NCI-H2227 treated with DMSO at 0.1 percent for 48 hours (cell line): ENCODE measurements at places on chromosomes 3 and 15.

- no peak for DNase-seq
These were observed 84.1 kb downstream of the TBC1D2B start for GRCh38 chr15:77993374-77993911.

DNA sequence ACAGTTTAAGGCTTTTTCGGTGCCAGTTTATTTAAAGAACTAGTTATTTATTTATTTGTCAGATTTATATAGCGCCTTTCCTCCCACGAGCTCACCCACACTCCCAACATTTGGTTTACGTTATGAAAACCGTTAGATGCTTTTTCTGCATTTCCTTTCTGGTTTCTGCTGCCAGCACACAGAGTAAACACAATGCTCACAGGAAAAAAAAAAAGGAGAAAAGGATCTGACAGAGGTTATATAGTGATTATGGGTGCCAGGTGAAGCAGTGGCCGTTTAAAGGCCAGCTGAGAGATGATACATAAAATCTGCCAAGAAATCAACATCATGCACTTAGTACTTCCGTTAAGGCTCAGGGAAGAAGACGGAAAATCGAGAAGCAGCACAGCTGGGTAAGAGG is 37.9 kb downstream of the ETV5 start:
- DNase-seq, result no peak

GRCh38 chr3:112020674-112021085 is 13.9 kb upstream of the TMPRSS7 start:
- no peak for DNase-seq

- DNase-seq, result no peak
These were observed 70.9 kb downstream of the SUCNR1 start for GRCh38 chr3:151944356-151944755.

GRCh38 chr15:99139276-99139675 is 34.4 kb downstream of the SYNM start:
- DNase-seq, result no peak

DNA sequence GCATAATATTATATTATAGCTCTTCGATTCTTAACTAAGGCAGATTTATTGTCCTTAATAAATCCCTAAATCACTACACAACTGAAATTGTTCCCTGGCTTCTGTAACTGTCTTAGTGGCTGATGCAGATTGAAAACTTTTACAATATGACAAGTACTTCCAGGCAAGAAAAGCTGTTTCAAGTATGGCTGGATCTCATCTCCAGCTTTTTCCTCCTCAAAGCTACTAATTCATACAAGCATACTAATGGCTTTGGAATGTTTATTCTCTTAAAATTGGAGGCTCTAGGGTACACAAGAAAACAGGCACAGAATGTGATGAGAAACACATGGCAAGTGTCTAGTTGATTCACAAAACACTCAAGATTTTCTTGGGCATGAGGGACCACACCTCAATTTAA is 351.5 kb upstream of the ICE2 start:
- no peak for DNase-seq

DNA sequence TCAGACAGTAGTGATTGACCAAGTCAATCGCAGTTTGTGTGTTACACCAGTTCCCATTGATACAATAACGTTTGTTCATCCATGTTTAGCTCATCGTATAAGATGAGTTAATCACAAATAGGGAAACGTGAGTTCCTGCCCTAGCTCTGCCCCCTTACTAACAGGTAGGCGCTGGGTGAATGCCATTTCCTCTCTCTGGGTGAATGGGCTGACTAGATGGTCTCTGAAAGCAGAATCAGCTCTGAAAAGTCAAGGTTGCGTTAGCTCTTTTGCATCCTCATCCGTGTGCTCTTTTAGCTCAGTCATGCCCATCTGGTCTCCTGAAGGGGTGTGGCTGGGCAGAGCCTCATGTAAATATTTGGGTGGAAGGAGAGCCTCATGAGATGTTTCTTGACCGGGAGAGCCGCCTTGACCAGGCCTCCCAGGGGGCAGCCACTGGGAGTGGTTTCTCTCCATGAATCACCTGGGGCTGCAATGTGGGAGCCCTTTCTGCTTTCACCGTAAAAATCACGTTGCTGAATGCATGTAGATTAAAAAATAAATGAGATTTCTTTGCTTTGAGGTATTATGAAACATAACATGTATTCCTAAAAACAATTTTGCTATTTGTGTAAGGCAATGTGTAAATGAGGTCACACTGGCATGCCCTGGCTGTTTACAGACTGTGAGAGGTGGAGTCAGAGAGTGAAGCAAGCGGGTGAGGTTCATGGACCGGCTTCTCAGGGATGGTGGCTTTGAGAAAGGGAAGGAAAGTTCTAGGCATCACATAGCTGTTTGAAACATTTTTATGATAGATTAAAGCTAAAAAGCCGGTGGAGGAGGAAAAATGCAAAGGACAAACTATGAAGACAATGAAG is 108.4 kb upstream of the RASGRP1 start:
- DNase-seq, result no peak

DNA sequence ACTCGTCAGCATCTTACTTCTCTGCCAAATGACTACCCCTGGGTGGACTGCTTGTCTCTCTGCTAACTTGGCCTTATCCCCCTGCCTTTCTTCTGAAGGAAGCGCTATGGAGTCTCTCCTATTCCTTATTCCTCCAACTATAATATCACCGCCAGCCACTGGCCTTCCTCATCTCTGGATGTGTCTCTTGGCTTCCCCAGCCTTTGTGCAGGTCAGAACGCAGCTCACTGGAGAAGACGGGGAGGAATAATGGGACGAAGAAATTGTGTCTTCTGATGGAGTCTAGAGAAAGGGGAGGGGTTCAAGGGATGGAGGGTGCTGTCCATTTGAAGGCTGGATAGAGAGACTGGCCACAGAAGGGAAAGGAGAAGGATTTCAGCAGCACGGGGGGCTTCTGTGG is 16.9 kb downstream of the ITGA11 start:
- no peak for DNase-seq

DNA sequence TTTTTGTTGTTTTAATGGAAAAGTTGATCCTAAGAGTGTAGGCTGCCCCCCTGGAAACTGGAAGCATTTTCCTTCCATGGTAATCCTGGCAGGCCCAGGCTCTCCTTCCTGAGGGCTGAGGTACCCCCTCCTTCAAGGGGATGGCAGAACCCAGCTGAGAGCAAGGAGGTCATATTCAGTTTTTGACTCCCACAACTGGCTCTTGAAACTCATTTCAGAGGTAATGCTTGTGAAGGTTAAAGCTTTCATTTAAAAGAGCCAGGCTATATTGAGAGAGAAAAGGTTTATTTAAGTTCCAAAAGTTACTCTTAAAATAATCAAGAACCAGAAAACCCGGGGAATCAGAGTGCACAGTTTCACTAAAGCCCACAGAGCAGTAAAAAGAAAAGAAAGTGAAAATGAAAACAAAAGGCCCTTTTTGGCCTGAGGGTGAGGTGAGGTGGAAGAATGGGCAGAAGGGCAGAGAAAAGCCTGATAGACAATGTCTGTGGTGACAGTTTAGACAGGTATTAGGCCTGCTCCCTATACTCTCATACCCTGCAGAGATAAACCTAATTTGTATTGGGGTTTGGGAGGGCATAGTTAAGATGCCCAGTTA is 47.0 kb upstream of the RBP1 start:
- no peak for DNase-seq

DNA sequence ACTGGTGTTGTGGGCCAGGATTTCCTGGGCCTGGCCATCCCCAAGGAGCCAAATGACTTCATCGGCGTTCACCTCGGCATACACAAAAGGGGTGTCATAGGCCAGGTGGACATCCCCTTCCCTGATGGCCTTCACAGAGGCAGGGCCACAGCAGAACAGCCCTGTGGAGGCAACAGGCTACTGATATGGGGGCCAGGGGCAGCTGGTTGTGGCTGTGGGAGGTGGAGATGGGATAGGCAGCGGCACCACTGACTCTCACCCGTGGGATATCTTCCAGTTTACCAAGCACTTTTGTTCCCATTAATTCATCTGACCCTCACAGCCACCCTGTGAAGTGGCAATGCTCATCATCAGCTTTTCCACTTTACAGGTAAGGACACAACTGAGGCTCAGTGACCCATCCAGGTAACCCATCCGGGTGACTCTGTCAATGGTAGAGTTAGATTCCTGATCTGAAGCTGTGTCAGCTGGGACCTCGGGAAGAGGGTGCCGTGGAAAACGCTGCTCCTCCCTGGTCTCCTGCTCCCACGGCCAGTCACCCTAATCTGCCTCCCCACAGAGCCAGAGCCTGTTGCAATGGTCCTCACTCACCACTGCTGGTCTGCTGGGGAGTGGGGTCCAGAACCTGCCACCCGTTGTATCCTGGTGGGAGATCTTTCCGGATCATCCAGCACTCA is 15.3 kb upstream of the TGM5 start:
- DNase-seq, result no peak

DNA sequence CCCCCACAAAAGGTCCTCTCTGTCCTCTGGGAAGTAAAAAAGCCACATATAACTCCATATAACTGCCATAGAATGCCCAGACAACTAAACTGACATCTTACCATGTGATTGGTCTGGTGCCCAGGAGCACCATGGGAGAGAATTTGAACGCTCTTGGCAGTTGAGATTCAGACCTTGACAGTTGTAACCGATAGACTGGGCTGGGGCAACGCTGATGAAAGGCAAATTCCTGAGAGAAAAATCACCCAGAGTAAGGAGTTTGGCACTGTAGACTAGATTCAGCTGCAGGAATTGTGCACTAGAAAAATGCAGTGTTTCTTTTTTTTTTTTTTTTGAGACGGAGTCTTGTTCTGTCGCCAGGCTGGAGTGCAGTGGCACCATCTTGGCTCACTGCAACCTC is 240.5 kb downstream of the SOX2 start:
- DNase-seq, result no peak

DNA sequence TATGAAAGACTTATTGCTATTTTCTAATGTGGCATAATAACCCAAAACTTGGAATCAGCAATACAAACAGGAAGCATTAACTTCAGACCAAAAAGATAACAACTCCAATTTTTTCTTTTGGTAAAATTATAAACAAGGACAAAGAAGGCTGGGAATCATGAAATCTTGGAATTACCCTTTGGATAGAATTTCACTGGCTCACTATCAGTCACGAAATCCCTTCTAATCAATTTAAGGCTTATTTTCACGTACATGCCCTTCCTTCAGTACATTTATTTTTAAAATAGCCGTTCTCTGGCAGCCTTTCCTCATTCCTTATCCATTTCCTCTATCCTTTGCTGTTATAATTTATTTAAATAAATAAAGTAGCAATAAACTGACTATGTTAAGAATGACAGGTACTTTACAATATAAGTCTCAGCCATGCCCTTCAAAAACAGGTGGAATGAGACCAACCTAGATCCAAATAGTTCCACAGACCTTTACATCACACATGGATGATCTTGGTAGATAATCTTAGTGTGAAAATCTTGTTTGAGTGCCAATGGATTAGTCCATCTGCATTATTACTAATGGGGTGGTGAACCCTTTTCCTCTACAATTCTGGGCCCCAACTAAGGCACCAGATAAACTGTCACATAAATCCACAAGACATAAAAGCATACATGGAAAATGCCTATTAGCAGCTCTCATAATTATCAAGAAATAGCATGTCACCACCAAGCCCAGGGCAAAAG is 38.9 kb downstream of the ABI3BP start:
- no peak for DNase-seq

DNA sequence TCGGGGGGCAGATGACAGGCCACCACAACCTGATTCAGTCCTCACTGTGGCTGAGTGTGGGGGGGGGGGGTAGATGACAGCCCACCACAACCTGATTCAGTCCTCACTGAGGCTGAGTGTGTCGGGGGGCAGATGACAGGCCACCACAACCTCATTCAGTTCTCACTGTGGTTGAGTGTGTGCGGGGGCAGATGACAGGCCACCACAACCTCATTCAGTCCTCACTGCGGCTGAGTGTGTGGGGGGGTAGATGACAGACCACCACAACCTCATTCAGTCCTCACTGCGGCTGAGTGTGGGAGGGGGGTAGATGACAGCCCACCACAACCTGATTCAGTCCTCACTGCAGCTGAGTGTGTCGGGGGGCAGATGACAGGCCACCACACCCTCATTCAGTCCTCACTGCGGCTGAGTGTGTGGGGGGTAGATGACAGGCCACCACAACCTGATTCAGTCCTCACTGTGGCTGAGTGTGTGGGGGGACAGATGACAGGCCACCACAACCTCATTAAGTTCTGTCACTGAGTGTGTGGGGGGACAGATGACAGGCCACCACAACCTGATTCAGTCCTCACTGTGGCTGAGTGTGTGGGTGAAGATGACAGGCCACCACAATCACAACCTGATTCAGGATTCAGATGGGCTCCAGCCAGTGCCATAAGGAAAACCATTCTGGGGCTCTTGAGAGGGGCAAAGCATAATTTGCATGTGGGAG is 16.9 kb downstream of the ZNF717 start:
- no peak for DNase-seq

- no peak for DNase-seq
These were observed 126.0 kb upstream of the GBE1 start for GRCh38 chr3:81887448-81887847.

- no peak for DNase-seq
These were observed 83.1 kb downstream of the MYO5A start for GRCh38 chr15:52445553-52445952.

- no peak for DNase-seq
These were observed 75.6 kb downstream of the RAD18 start for GRCh38 chr3:8887435-8888300.

DNA sequence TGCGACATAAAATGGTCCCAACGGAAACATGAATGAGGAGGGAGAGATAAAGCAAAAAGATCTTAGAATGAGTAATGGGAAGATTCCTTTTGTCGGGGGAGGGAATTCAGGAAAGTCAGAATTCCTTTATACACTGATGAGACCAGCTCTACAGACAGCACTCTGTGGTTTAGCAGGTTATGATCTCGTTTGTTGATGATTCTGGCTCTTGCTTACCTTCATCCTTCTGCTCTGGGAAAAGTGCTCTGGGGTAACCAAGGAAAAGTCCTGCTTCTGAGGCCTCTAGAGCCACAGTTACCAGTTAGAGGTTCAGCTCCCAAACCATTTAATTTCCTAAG is 150.7 kb upstream of the NR2E3 start:
- no peak for DNase-seq

- no peak for DNase-seq
These were observed 22.3 kb downstream of the EHD4 start for GRCh38 chr15:41950127-41950483.

GRCh38 chr15:62854420-62855084 is 188.0 kb upstream of the TPM1 start:
- no peak for DNase-seq

GRCh38 chr3:127446756-127447155 is 143.8 kb downstream of the TPRA1 start:
- DNase-seq, result no peak

DNA sequence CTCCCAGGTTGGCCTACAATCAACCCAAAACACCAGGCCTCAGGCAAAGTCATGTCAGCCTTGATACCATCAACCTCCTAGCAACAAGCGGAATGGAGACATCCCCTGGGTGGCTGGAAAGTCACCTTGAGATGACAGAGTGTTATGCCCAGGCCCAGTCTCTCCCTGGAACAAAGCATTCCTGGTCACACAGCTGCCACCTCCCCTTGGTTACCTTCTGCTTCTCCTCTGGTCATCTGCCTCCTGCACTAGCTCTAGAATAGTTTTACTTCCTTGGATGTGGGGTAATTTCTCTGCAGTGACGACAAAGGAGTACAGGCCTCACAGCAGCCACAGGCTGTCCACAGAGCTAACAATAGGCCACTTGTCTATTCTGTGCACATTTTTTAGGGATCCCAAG is 114.9 kb downstream of the RFTN1 start:
- DNase-seq, result no peak

- no peak for DNase-seq
These were observed 185.8 kb upstream of the UBE3A start for GRCh38 chr15:25624504-25625177.

GRCh38 chr3:123449997-123450604 is 1.2 kb upstream of the ADCY5 start:
- DNase-seq, result no peak

GRCh38 chr3:139588450-139588849 is 48.9 kb upstream of the RBP1 start:
- DNase-seq, result no peak

GRCh38 chr3:100144255-100144866 is 30.1 kb upstream of the FILIP1L start:
- no peak for DNase-seq
